ENCODE measurements at places on chromosomes 1 and 21.

DNA sequence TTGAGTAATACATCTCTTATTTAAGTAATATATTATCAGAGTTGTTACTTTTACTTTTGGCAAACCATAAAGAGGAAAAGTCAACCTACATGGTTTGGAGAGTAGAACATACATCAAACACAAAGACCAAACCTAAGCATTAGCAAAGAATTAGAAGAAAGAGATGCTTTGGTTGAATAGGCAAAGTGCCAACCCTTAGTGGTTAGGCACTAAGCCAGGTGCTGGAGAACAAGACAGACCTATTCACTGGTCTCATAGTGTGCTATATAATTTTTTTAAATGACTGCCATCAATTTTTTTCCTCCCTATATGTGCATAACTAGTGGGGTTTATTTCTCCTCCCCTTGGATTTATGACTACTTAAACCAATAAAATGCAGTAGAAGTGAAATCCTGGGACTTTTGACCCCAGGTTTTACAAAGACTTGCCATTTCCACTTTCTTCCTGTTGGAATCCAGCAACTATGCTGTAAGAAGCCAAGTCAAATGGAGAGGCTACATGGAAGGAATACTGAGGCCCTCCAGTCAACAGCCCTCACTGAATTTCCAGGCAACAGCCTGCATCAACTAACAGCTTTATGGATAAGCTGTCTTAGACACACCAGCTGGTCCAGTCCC lies 69.8 kb upstream of the HAO2 start:
- no peak for DNase-seq

DNA sequence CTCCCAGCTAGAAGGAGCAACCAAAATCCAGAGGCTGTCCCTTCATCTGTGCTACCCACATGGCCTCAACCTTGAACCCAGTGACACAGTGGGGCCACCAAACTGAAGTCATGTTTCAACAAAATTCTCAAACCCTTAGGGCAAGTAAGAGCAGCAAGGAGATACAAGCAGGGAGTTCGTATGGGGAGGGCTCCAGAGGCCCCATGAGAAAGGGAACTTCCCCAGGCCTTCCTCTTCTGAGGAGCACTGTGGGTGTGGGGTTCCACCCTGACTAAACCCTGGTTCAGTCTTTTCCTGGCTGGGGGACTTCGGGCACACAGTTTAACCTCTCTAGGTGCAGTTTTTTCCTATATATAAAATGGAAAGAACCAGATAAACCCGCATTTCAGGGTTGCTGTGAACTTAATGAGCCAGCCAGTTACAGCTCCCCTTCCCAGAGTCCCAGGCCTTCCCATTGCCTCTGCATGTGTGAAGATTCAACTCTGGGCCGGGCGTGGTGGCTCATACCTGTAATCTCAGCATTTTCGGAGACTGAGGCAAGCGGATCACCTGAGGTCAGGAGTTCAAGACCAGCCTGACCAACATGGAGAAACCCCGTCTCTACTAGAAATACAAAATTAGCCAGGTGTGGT lies 8.0 kb upstream of the THEMIS2 start:
- DNase-seq: no peak

- no peak for DNase-seq
Measured at GRCh38 chr1:60596791-60597750, 485.3 kb upstream of the NFIA start.

- DNase-seq: no peak
Measured at GRCh38 chr1:200960948-200961340, 62.6 kb downstream of the KIF21B start.

DNA sequence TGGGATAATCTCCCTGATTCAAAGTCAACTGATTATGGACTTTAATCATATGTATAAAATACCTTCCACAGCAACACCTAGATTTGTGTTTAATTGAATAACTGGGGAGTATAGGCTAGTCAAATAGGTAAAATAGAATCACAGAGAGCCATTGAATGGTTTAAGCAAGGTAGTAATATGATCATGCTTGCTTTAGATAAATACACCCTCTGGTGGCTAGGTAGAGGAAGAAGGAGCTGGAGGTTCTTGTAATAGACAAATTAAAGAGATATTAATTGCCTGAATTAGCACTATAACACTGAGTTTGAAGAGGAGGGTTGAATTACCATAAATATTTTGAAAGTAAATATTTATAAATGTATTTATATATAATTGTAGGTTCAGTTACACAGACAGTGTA lies 40.3 kb downstream of the DIRAS3 start:
- DNase-seq: no peak

Measured in HEK293T (cell line).